HCT116 (cell line): ENCODE measurements at places on chromosomes 4 and X.
A peak's percentile ranks its signal among the peaks of the same experiment; 100 is the strongest.

DNA sequence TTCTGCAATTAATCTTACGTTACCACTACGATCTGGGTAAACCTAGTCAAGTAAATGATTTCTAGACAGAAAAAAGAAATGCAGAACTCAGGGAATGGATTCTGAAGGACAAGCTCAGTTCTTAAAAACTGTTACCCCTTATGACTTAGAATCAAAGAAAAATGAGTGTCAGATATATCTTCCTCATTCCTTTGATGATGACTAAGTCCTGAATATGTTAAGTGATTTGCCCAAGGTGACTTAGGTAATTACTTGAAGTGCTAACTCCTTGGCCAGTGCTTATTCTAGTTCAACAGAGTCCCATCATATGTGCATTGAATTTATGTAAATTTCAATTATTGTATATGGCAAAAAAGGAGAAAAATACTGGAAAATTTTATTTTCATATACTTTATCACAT is 92.5 kb downstream of the PPEF1 start:
- no peak for DNase-seq

DNA sequence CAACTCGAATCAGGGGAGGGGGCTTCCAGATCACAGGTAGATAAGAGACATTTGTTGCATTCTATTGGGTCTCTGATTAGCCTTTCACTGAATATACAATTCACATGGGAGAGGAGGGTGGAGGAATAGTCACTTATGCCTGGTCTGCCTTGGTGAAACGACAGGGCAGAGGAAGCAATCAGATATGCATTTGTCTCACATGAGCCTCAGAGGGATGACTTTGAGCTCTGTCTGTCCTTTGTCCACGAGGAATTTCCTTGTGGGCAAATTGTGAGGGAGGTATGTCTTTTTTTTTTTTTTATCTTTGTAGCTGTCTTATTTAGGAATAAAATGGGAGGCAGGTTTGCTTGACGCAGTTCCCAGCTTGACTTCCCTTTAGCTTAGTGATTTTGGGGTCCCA is 28.5 kb upstream of the TMSB4X start:
- no peak for DNase-seq

- DNase-seq, result peak; percentile 92
Measured at GRCh38 chr4:40251366-40251765, 54.5 kb downstream of the RHOH start.

- DNase-seq, result peak; percentile 27
Measured at GRCh38 chrX:54182194-54182863, 725 bp downstream of the FAM120C start.

DNA sequence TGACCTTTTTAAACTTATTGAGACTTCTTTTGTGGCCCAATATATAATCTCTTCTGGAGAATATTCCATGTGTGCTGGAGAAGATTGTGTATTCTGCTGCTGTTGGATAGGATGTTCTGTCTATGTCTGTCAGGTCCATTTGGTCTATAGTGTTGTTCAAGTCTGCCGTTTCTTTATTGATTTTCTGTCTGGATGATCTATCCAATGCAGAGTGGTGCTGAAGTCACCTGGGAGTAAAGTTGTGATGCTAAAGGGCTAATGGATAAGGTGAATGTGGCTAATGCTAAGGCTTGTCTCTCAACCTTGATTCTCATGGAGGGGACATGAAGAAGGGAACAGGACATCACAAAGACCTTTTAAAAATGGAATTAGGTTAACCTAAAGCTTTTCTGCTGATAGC is 72.0 kb upstream of the AP1S2 start:
- DNase-seq, result no peak

DNA sequence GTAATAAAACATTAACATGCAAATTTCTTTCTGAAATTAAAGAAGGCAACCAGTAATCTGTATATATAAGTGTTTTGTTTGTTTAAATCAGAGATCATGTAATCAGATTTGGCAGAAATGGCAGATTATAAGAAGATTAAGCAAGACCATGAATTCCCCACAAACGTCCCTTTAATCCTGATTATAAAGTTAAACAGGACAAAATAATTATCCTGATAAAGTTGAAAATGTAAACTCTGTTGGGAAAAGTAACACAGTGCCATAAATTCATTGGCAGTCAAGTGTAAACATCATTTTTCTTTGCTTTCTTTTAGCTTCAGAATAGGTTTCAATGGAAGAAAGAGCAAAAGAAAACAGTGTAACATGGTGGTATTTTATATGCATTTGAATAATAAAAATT is 256.3 kb downstream of the KCNIP4 start:
- DNase-seq, result no peak

GRCh38 chr4:141009931-141010330 is 123.3 kb downstream of the RNF150 start:
- DNase-seq, result no peak

GRCh38 chr4:173424899-173425805 is 26.2 kb upstream of the SCRG1 start:
- no peak for DNase-seq

DNA sequence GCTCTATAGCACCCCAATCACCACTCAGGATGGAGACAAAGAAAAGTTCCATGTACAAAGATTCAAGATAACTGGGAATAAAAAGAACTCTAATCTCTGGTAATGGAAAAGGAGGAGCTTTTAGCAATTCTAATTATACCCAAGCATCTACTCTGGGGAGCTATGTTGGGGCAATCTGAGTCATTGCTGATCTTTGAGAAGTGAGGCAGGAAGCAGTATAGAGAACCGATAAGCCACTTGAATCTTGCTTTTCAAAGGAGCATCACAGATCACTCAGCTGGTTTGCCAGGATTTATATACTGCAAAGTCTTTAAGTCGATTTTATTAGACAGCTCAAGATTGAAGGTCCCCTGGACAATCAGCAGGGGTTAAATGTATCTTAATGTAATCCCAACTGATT is 220.0 kb downstream of the ENOX2 start:
- DNase-seq, result no peak

- no peak for DNase-seq
Measured at GRCh38 chrX:16910376-16910775, 36.1 kb upstream of the REPS2 start.
